ENCODE measurements at places on chromosomes 6 and 20. TPM values are rescaled to one million over a fixed set of nuclear protein-coding genes. Genes with fewer than 3 reads are reported as not detected.

DNA sequence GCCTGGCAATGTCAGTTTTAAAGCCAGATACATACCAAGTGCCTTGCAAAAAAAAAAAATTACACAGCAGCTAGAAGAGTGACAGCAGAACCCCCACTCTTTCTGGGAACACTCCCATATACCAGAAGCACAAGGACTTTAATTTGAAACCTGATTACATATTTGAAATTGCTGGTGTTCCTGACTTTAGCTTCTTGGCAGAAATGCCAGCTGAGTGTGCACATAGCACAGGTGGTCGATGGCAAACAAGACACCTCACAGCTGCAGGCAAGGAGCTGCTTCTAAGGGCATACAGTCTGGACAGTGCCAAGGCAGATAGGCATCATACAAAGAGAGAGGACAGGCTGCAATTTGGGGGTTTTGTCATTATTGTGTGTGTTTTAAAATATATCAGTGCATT is 150.7 kb upstream of the SGK1 start:
- DNase-seq: no peak

GRCh38 chr6:168838037-168838399 is 397.0 kb downstream of the SMOC2 start:
- no peak for DNase-seq

DNA sequence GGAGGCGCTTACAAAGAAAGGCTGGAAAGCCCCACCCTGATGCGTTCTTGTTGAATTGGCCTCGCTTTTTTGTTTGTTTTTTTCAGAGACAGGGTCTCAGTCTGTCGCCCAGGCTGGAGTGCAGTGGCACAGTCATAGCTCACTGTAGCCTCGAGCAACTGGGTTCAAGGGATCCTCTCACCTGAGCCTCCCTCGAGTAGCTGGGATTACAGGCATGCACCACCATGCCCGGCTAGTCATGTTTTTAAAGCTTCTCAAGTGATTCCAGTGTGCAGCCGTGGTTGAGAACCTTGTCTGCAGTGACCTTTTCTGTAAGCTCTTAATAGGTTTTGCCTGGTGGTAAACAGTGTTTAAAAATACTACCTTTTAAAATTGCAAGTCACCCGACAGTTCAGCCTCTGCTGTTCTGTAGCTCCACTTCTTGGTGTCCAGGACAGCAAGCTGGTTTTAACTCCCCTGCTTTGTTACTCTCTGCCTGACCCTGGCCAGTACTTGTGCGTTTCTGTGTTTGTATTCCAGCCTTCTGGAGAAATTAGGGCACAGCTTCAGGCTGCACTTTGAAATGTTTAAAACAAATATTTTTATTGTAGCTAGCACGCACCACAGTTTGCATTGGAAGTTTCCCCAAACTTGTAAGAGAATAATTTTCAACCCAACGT is 54.4 kb downstream of the KDM1B start:
- no peak for DNase-seq

- no peak for DNase-seq
These were observed 64.9 kb downstream of the YTHDF1 start for GRCh38 chr20:63150911-63151531.

GRCh38 chr6:118530942-118531341 is 17.2 kb upstream of the PLN start:
- DNase-seq: no peak

GRCh38 chr6:11459079-11459610 is 78.4 kb upstream of the TMEM170B start:
- no peak for DNase-seq

- no peak for DNase-seq
These were observed 109.4 kb downstream of the TNFAIP3 start for GRCh38 chr6:137976430-137976829.

DNA sequence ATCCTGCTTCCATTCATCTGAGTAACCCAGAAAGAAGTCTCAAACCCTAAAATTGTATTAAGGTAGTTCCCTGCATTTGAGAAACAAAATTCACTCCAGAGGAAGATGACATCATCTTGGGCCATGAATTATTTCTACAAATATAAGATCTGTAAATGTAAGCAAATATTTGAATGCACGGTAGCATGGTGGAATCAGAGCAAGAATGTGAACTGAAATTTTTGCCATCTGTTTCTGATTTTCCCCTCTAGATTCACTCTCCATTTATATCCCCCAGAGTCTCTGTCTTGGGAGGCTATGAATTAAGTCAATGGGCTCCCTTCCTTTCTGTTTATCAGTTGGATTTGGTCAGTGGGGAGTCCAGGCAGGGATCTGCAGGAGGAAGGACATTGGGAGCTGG is 5.8 kb upstream of the MAP3K5 start:
- DNase-seq: no peak

DNA sequence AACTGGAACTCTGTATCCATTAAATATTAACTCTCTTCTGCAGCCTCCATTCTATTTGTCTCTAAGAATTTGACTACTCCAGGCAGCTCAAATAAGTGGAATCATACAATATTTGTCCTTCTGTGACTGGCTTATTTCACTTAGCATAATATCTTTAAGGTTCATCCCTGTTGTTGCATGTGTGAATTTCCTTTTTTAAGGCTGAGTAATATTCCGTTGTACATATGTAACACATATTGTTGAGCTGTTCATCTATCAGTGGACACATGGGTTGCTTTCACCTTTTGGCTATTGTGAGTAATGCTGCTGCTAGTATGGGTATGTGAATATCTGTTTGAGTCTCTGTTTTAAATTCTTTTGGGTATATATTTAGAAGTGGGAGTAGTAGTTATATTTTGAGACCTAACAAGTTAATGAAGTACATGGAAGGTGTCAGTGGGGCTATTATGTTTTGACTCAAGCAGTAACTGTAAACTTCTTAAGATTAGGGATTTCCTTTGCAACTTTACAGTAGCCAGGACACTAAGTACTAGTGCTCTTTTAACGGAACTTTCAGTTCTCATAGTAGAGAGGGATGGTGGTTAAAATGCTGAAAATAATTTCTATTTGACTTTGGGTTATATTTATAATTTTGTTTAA is 29.7 kb upstream of the TMEM217 start:
- no peak for DNase-seq

- DNase-seq: no peak
These were observed 59.1 kb upstream of the RNF144B start for GRCh38 chr6:18328070-18328469.

DNA sequence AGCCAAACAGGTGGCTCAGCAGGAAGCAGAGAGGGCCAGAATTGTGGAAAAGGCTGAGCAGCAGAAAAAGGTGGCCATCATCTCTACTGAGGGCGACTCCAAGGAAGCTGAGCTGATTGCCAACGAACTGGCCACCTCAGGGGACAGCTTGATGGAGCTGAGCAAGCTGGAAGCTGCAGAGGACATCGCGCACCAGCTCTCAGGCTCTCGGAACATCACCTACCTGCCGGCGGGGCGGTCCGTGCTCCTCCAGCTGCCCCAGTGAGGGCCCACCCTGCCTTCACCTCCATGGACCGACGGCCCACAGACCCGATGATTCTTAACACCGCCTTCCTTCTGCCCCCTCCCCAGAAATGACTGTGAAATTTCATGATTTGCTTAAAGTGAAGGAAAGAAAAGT is 17.8 kb upstream of the RAET1L start:
- no peak for DNase-seq

DNA sequence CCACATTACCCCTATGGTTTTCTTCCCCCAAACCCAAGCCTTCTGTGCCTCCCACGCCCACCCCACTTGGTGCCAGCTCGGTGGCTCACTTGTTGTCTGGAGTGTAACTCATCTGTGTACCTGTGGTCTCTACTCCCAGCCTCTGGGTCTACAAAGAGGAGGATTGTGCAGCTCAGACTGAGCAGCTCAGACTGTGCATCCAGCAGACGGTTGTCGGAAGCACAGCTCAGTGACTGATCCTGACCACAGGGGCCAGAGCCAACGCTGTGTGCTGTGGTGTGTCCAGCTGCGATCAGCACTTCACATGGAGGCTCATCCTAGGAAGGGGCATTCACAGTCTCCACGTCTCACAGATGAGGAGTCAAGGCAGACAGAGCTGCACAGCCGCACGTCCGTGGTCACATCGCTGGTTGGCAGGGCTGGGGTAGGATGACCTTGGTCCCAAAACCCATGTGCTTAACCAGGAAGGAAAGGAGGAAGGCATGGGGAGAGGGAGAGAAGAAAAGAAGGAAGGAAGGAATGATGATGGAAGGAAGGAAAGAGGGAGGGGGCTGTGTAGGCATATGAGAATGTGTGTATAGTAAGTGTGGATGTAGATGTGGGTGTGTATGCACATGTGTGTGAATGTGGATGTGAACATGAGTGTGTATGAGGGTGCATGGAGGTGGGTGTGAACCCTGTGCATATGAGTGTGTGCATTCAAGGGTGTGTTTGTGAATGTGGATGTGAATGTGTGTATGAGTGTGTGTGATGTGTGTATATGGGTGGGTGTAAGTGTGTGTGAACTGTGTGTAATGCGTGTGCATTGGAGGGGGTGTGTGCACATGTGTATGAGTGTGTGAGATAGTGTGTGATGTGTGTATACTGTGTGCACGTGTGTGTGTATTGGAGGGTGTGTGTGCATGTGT is 28.2 kb upstream of the STX16 start:
- DNase-seq: no peak

- DNase-seq: peak; percentile 80
These were observed 33.4 kb upstream of the AAR2 start for GRCh38 chr20:36202891-36203338.

DNA sequence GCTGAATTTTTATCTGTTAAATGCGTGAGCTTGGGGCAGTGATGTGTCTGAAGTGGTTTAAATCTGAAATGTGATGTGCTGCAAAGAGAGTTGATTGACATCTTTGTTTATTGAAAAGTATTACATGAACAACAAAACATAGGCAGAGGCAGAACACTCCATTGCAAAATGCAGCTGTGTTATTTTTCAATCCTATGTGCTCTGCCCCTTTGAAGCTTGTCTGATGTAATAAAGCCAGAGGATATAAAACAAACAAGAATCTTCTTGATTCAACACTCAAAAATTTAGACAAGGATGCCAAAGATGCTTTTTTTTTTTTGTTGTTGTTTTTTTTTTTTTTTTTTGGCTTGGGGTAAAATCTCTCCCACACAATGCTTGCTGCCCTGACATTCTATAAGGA is 482.4 kb upstream of the MMS22L start:
- DNase-seq: no peak

- no peak for DNase-seq
These were observed 48.2 kb downstream of the JAG1 start for GRCh38 chr20:10625641-10626040.

- DNase-seq: no peak
These were observed 134.7 kb upstream of the IFNGR1 start for GRCh38 chr6:137353842-137354397.

- DNase-seq: no peak
These were observed 349.3 kb downstream of the FARS2 start for GRCh38 chr6:5610640-5611039.

DNA sequence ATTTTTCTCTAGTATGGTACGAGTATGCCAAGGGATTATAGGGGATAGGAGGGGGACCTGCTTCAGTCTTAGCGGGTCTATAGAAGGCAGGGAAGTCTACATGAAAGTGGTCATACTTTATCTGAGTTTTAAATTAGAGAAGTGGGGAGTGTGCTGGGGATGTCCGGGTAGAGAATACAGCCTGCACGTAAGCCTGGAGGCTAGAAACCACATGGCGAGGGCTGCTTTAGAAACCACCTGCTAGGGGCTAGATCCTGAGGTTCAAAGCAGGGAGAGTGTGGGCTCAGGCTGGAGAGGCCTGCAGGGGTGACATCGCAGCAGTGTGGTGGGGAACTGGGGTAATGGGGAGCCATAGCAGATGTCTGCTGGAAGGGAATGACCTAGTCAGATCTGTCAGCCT is 85.2 kb downstream of the VEGFA start:
- no peak for DNase-seq

DNA sequence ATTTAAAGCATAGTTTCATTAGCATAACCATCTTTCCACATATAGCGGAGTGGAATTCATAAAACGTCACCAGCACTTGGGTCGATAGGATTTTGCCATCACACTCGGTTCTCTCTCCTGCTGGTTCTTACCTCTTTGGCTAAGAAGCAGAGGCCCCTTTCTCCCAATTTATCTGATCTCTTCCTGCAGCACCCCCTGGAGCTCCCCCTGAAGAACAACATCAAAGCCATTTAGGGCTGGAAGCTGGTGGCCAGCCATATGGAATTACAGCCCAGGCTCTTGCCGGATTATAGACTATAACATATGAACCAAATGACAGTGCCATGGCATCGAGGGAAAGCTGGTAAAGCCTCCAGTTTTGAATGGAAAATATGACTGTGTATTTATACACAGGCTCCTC is 6.4 kb upstream of the KIF6 start:
- no peak for DNase-seq

- peak; percentile 37 for DNase-seq
These were observed 54.2 kb upstream of the FRMD1 start for GRCh38 chr6:168133168-168133561.

- DNase-seq: no peak
These were observed 293.7 kb downstream of the RNF144B start for GRCh38 chr6:18680842-18681241.

NKAPL gene
- 30.1 TPM for total RNA-seq

THBD gene
- 65.0 TPM for total RNA-seq

RFX6 gene
- total RNA-seq: 0.94 TPM

LAMP5 gene
- 0.62 TPM for total RNA-seq

PARD6B gene
- total RNA-seq: 17.0 TPM

PRR18 gene
- 0.39 TPM for total RNA-seq

TP53TG5 gene
- total RNA-seq: 12.3 TPM

TAF8 gene
- total RNA-seq: 29.7 TPM

ZKSCAN4 gene
- 7.2 TPM for total RNA-seq

IPCEF1 gene
- 4.8 TPM for total RNA-seq
